ENCODE measurements at places on chromosomes 2 and 18.

DNA sequence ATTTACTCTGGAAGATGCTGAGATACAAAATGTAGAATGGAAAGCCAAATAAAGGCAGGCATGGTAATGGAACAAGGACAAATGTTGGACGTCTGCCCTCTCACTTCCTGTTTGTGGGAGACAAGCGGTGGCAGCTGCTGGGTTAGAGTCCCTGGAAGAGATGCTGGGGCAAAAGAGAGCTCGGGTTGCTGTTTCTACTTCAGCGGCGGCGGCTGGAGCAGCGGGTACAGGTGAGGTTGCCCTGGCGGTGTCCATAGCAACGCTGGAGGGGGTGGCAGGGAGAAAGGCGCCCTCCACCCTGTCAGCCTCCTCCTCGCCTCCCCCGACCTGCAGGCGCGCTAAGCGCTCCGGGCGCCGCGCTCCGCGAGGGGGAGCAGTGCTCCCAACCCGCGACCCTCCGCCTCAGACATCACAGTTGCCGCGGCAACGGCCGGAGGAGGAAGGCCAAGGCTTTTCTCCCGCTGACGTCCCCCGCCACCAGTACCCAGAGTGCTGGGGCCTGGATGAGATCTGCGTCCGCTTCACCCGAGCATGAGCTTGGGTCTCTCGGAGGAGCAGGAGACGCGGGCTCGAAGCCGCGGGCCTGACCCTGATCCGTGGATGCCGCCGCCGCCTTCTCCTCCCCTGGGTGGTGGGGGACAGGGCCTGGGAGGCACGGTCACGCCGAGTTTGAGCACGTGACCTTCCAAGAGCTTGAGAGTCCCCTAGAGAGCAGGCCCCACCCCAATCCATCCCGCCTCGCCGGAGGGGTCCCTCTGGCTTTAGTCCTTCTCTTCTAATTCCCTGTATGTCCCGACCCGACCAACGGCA, 65.6 kb downstream of the NOL4 start:
- DNase-seq: peak; percentile 68

GRCh38 chr18:48100165-48100575, 169.7 kb upstream of the SMAD2 start:
- no peak for DNase-seq

DNA sequence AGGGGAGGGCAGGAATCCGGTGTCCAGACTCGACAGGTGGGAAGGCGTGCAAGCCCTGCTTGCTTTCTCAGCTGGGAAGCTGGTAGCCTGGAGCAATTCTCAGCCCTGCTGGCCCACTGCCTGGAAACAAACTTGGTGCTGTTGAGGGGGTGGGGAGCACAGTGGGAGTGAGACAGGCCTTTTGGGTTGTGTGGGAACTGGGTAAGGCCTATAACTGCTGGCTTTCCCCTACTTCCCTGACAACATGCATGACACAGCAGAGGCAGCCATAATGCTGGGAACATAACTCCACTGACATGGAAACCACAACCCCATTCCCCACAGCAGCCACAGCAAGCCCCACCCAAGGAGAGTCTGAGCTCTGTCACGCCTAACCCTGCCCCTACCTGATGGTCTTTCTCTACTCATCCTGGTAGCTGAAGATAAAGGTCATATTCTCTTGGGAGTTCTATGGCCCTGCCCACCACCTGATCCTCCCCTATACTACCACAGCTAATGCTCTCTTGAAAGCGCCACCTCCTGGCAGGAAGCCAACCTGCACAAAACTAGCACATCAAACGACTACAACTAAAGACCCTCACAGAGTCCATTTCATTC, 122.9 kb upstream of the ACVR1C start:
- no peak for DNase-seq

GRCh38 chr2:217142649-217143266, 282.9 kb upstream of the TNP1 start:
- no peak for DNase-seq

DNA sequence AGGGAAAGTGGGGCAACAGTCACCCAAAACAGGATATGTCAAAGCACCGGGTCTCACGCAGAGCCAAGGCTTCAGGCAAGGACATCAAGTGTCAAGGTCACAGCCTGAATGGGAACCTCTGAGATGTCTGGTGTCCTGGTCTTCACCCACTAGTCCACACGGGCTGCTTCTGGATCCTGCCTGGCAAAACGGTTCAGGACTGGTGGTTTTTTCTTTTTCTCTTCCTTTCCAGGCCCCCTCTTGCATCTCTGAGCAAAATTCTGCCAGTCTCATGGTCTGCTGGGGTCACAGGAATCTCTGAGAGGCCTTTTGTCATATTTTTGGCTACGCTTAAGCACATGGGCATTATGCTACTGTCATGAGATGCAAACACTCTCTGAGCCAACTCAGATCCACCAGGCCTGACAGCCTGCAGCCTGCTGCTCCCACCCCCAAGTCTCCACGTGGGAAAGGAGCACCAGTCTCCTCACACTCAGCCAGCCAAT, 518.2 kb upstream of the ZEB2 start:
- DNase-seq: peak; percentile 78

- no peak for DNase-seq
These were observed 182.9 kb downstream of the ZFP36L2 start for GRCh38 chr2:43043553-43043870.

- DNase-seq: no peak
These were observed 177.5 kb downstream of the ANAPC1 start for GRCh38 chr2:111706481-111707001.
